Natural killer cell treated with Interleukin-12 subunit alpha and Interleukin-12 subunit beta and Interleukin-15 and Interleukin-18, amount 100 ng/mL, for 72 hours (primary cell): ENCODE measurements at places on chromosomes 7 and 10.

GRCh38 chr10:100742936-100743335 lies 2.4 kb upstream of the PAX2 start:
- no peak for DNase-seq

DNA sequence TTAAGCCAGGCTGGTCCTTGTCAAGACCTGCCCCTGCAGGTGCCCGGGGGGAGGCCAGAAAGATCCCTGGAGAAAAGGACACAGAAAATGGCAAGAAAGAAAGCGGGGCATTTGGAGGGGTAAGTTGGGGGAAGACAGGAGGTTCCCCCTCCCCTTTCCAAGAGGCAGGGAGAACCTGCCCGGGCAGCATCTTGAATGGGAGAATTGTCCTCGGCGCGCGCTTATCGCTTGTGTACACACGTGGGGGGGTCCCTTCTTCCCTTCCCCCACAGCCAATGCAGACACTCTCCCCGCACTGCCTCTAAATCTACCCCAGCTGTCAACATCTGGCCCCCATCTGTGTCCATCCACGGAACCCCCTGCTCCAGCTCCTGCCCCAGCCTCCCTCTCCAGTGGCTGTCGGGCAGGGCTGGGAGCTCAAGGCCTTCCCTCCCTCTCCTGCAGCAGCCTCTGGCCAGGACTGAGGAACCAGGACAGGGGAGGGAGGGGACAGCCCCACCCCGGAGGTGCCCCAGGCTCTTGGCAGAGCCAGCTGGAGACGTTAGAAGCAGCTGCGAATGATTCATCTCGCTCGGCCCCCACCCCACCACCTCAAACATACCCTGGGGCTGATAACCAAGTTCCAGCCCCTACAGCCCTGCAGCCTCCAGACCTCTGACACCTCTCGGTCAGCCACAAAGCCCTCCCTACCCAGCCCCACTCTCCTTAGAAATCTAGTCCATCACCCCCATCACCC lies 25.3 kb downstream of the EPHB4 start:
- DNase-seq: no peak

- no peak for DNase-seq
Measured at GRCh38 chr10:108582387-108582786, 1340.9 kb downstream of the XPNPEP1 start.

DNA sequence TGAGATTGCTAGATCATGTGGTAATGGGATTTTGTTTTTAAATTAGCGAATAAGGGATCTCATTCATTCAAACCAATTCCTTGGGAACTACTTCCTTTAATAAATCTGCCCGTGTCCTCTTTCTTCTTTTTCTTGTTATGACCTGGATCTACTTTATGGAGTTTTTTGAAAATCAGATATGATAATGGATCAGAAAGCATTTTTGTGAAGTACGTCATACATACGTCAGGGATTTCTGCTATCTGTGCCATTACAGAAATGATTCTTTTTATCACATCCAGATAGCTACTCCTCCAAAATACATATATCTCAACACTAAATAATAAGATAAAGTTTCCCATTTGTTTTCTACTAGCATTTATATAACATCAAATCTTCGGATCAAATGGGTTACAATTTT lies 40.2 kb upstream of the STK17A start:
- DNase-seq: no peak

DNA sequence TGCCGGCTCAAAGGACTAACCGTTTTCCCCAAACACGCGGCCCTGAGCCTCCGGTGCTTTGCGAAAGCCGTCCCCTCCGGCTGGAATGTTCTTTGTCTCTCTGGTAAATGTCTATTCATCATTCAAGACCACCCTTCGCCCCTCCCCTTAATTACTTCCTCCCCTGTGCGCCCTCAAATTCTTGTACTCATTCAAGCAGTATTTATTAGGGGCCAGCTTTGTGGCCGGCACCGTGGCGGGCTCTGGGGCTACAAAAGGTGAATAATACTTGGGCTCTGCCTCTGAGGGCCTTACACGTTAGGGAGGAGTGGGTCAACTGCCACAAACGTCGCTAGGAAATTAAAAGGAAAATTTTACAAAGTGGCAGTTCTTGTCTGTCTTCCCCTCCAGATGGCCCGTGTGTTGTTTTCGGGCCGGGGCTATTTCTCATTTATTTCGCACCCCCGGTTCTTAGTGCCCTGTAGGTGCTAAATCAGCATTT lies 1.5 kb upstream of the MEST start:
- DNase-seq: no peak

- DNase-seq: no peak
Measured at GRCh38 chr7:46855851-46856250, 726.1 kb downstream of the TNS3 start.

- no peak for DNase-seq
Measured at GRCh38 chr10:44279426-44280126, 105.3 kb downstream of the CXCL12 start.

DNA sequence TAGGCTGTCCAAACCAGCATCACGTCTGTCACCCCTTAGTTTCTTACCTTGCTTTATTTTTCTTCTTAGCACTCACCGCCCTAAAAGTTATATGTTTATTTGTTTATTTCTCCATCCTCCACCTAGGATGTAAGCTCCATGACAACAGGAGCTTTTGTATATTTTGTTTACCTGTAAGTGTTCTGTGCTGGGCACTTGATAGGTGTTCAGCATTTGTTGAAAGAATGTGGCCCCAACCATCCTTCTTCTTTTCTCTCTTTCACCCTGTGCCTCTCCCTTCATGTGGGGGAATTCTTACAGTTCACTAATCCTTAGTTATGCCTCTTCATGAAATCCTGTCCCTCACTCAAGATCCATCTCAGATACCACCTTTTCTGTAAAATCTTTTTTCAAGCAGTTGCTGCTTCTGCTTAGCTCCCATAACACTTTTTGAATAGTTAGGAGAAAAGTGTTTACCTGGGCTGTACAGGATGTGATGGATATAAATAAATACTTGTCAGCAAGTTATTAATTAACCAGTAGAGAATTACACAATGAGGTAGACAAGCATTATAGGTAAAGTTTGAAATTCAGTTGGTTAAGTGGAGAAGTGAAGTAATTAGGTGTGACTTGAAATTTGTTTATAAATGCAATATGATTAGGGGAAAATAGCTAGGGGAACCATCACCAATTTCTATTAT lies 9.7 kb downstream of the AHR start:
- no peak for DNase-seq

GRCh38 chr7:460374-461116 lies 59.1 kb downstream of the PDGFA start:
- no peak for DNase-seq

GRCh38 chr10:109877546-109877945 lies 45.8 kb downstream of the XPNPEP1 start:
- no peak for DNase-seq
